ENCODE measurements at places on chromosomes 4 and X. TPM values are rescaled to one million over a fixed set of nuclear protein-coding genes. Genes with fewer than 3 reads are reported as not detected.

DNA sequence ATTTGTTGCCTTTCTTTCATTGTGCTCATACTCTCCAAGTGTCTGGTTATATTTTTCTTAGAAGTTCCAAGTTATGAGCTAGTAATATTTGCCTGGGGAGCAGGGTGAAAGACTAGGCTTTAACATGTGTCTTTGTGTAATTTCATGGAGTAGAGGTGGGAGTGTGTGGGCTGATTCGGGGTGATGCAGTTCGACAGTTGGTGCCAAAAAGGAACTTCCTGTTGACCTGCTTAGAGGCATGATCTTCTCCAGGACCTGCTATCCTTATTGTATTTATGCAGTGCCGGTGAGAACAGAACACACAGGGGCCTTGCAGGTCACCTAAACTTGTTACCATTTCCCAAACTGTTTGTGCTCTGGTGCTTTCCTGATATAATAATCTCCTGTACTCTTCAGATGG lies 21.2 kb downstream of the USP53 start:
- H3K27me3 ChIP-seq: no peaks in the 10 kb centered on the region
- no peak for DNase-seq
- H3K27ac ChIP-seq: no peak overlapping the region
- H3K36me3 ChIP-seq: no peaks in the 10 kb centered on the region
- H3K4me3 ChIP-seq: no peak overlapping the region

- no peaks in the 10 kb centered on the region for H3K4me1 ChIP-seq
- H3K4me3 ChIP-seq: no peak overlapping the region
- H3K27me3 ChIP-seq: no peaks in the 10 kb centered on the region
- H3K36me3 ChIP-seq: no peaks in the 10 kb centered on the region
- H3K27ac ChIP-seq: no peak overlapping the region
Observed at GRCh38 chr4:80058740-80059139, 14.3 kb downstream of the ANTXR2 start.

DNA sequence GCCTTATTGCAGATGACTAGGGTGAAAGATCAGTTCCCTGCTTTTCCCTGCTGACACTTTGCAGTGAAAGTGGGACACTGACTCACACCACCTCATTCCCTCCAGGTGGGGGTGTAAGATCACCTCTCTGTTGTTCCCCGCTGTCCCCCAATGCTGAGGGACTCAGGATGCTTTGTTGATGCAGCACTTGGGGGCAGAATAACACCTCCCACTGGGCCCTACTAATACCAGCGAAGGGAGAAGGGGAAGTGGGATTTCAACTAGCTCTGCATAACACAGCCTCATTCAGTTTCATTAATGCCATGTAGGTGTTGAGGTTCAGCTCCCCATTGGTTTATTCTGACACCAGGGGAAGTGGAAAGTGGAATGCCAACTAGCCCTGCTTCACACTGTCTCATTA lies 43.6 kb upstream of the IL1RAPL2 start:
- no peaks in the 10 kb centered on the region for H3K4me1 ChIP-seq
- no peaks in the 10 kb centered on the region for H3K36me3 ChIP-seq
- H3K27me3 ChIP-seq: no peaks in the 10 kb centered on the region
- H3K4me3 ChIP-seq: no peak overlapping the region

Gene ZAR1
- total RNA-seq: not detected

- H3K27me3 ChIP-seq: no peaks in the 10 kb centered on the region
- H3K27ac ChIP-seq: no peak overlapping the region
- no peaks in the 10 kb centered on the region for H3K4me1 ChIP-seq
- H3K36me3 ChIP-seq: no peaks in the 10 kb centered on the region
- H3K4me3 ChIP-seq: no peak overlapping the region
Observed at GRCh38 chrX:116409219-116409618, 27.2 kb upstream of the SLC6A14 start.

DNA sequence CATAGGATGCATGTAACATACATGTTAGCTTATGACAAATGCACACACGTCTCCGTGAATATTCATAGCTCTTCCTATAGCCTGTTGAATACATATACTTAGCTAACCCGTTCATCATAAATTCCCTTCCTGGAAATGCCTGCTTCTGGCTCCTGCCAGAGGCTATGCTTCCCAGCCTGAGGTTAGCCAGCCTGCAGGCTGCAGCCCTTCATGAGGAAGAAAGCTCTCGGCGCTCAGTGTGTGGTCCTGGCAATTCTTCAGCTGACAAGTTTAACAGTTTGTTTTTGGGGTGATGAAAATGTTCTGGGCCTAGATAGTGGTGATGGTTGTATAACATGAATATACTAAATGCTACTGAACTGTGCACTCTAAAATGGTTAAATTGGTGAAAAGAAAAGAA lies 48.8 kb upstream of the MAN2B2 start:
- H3K4me1 ChIP-seq: no peaks in the 10 kb centered on the region
- H3K27ac ChIP-seq: no peak overlapping the region

Gene CAPN6
- 24.4 TPM for total RNA-seq

Gene SPCS3
- total RNA-seq: 148 TPM

Gene PHOX2B
- total RNA-seq: not detected

- DNase-seq: no peak
- no peak overlapping the region for H3K4me3 ChIP-seq
- H3K27me3 ChIP-seq: no peaks in the 10 kb centered on the region
- no peaks in the 10 kb centered on the region for H3K36me3 ChIP-seq
- H3K4me1 ChIP-seq: peaks cover 37% of the 10 kb centered on the region
Observed at GRCh38 chrX:39731330-39731667, 366.5 kb downstream of the BCOR start.

Gene VEGFD
- 0.76 TPM for total RNA-seq

Gene EDNRA
- 35.7 TPM for total RNA-seq

GRCh38 chr4:67796810-67797209 lies 42.6 kb upstream of the GNRHR start:
- H3K36me3 ChIP-seq: no peaks in the 10 kb centered on the region
- H3K4me1 ChIP-seq: no peaks in the 10 kb centered on the region
- DNase-seq: no peak
- no peaks in the 10 kb centered on the region for H3K27me3 ChIP-seq

GRCh38 chr4:185955151-185955770 lies 113.7 kb upstream of the TLR3 start:
- no peak for DNase-seq
- no peak overlapping the region for H3K4me3 ChIP-seq
- no peak overlapping the region for H3K27ac ChIP-seq
- H3K4me1 ChIP-seq: no peaks in the 10 kb centered on the region
- no peaks in the 10 kb centered on the region for H3K27me3 ChIP-seq

DNA sequence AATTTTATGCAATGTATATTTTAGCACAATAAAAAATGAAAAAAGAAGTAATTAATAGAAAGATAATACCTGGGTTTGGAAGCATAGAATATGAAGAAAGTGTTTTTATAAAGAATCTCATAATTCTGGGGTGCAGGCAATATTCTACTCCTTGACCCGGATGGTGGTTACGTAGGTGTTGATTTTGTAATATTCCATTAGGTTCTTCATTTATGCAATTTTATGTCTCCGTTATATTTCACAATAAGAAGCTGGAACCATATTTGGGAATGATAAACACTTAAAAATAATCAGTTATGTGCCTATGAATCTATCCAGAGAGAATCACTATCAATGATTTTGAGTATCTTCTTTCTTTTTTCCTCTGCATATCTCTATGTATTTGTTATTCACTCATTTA lies 38.5 kb downstream of the CHRNA9 start:
- H3K4me3 ChIP-seq: no peak overlapping the region
- no peak overlapping the region for H3K27ac ChIP-seq
- H3K27me3 ChIP-seq: no peaks in the 10 kb centered on the region
- no peaks in the 10 kb centered on the region for H3K36me3 ChIP-seq

Gene RP2
- total RNA-seq: 23.2 TPM

GRCh38 chr4:111031596-111031995 lies 408.7 kb upstream of the PITX2 start:
- H3K27ac ChIP-seq: no peak overlapping the region
- no peaks in the 10 kb centered on the region for H3K27me3 ChIP-seq
- H3K36me3 ChIP-seq: no peaks in the 10 kb centered on the region
- H3K4me3 ChIP-seq: no peak overlapping the region

Data from hepatocyte (in vitro differentiated cells).